Renal pelvis (tissue), 12 donors: ENCODE measurements at places on chromosomes 5 and 9. TPM values are rescaled to one million over a fixed set of nuclear protein-coding genes. Genes with fewer than 3 reads are reported as not detected.

The NR2F1-AS1 gene
- 46.5 TPM for polyA plus RNA-seq

The FBXO10 gene
- 13.3 TPM for polyA plus RNA-seq

The MSMP gene
- not detected for polyA plus RNA-seq

The RC3H2 gene
- 56.6 TPM for polyA plus RNA-seq

The ACOT12 gene
- polyA plus RNA-seq: 0.84 TPM

The SLCO6A1 gene
- 0.24 TPM for polyA plus RNA-seq

The C5orf58 gene
- 0.22 TPM for polyA plus RNA-seq

The GABRB2 gene
- 1.6 TPM for polyA plus RNA-seq

The GLDC gene
- polyA plus RNA-seq: 19.8 TPM

The SPARC gene
- 2,190 TPM for polyA plus RNA-seq

The DOLK gene
- 19.1 TPM for polyA plus RNA-seq

The PRSS3 gene
- 2.2 TPM for polyA plus RNA-seq

The NR6A1 gene
- polyA plus RNA-seq: 1.0 TPM
